ENCODE measurements at places on chromosomes 4 and X.

DNA sequence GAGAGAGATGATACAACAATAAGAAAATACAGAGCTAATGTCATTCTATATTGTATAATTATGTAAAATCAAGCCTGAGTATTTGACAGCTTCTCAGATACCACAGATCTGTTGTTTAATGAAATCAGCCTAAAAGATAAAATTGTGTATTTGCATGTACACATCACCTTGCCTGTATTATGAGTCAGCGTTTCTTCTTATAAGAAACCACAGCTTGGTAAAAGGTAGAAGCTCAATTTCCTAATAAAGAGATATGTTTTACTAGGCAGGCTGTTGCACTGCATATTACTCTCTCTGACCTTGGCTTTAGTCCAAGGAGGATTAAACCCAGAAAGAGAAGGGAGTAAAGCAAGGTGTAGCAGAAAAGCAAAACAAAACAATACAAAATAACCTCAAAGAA lies 121.3 kb downstream of the PPARGC1A start:
- no peak for DNase-seq

DNA sequence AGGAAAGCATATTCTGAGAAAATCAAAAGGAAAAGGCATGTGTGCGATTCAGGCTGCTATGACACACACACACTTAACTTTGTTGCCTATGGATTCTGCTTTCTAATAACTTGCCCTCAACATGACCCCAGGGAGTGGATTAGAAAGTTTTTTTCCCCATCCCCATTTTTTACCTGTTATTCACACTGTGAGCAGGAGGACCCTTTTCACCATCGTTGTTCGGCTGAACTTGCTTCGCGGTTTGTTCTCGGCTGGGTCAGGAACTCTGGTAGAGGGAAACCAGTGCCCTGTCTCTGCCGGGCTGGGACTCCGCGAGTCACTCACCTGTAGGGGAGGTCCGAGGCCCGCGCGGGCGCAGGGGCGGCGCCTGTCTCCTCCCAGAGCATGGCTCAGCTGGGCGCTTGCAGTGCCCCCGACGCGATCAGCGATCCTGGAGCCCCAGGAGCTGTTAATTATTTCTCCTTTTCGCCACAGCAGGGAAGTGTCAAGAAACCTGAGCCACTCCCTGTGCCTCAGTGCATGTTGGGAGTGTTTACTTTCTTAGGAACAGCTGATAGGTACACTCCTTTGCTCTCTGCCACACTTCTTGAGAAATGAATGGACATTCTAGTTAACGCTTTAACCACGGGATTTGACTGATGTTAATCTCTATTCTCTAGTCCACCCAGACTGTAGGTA lies at the start of gene RASSF6:
RASSF6 (minus strand) TSS at position 322 of the 678 bp plus-strand sequence. CDS start 8,641 bp downstream, outside the sequence.
- DNase-seq, result peak; percentile 2

DNA sequence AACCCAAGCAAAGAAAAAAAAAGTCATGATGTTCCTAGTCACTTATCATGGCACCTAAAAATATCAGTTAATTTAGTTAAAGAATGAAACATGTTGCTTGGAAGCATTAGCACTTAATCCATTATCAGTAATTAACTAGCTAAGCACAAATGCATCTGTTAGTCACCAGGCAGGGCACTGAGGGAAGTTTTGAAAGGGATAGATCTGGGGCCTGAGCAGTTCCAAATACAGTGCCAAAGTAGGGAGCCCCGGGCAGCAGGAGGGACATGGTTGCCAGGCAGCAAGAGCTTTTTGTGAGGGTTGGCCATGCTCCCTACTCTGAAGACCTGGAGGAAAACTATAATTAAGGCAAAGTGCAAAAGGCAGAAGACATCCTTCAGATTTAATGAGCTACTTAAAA lies 62.0 kb downstream of the PHKA1 start:
- DNase-seq, result no peak

DNA sequence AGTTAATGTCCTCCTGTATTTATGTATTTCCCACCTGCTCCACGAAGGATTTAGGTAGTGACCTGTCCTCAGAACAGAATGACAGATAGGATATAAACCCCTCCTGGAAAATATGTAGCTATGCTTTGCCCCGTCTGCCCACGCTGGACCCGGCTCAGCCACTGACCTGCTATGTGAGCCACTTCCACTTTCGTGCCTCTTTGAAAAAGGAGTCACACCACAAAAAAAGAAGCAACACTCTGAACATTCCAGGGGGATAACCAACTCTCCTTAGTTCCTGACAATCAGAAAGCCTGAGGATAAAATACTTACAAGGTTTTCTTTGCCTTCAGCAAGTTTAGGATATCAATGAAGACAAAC lies 11.1 kb downstream of the ACSL1 start:
- DNase-seq, result no peak

- no peak for DNase-seq
Observed at GRCh38 chr4:136001791-136002190, 1530.5 kb downstream of the PCDH18 start.
